ENCODE measurements at places on chromosomes 16 and 17.
A peak's percentile ranks its signal among the peaks of the same experiment; 100 is the strongest.

- ATAC-seq = no peak
These were observed 36.3 kb downstream of the GAS7 start for GRCh38 chr17:10162096-10162495.

GRCh38 chr16:86984343-86984742, 332.8 kb downstream of the C16orf95 start:
- no peak for ATAC-seq

GRCh38 chr16:10694306-10694705, 424 bp downstream of the TEKT5 start:
- peak; percentile 12 for ATAC-seq

DNA sequence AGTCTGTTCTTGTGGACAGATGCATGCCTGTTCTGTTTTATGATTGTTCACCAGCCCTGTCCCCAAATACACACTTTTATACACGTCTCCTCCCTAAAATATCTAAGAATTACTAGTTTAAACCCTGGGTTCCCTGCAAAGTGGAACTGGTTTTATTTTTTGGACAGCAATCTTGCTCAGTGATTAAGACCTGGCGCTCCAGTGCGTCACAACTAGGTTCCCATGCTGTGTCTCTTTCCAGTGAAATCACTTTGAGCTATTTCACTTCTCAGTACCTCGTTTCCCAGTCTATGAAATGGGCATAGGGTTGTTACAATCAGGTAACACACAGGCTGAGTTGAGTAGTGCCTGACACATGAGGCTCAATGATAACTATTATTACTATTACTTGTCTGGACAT, 1.1 kb downstream of the CEP20 start:
- ATAC-seq = no peak

DNA sequence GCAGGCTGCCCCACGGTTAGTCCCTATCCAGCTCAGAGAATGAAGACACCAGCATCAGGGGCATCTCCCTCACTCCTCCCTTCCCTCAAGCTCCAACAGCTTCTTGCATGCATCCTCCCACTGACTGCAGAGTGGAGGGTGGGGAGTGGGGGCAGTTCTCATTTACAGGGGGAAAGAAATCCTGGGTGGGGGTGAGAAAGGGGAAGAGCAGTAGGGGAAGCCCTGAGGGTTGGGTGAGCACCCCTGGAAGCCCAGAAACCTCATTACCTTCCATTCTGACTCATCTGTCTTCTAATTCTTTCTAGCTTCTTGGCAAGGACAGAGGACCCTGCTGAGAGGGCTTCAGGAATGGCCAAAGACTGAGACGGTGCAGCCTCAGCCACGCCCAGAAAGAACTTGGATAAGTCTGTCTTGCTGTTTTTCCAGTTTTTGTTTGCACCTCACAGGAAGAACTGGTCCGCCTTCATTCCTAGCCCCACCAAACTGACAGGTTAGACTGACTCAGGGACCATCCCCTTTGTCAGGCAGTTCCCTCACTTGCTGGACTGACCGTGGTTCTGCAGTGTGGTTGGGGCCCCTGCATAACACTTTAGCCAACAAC, 52.5 kb upstream of the WSB1 start:
- ATAC-seq = peak; percentile 80

- ATAC-seq = no peak
These were observed 18.4 kb downstream of the ESRP2 start for GRCh38 chr16:68217506-68217905.

DNA sequence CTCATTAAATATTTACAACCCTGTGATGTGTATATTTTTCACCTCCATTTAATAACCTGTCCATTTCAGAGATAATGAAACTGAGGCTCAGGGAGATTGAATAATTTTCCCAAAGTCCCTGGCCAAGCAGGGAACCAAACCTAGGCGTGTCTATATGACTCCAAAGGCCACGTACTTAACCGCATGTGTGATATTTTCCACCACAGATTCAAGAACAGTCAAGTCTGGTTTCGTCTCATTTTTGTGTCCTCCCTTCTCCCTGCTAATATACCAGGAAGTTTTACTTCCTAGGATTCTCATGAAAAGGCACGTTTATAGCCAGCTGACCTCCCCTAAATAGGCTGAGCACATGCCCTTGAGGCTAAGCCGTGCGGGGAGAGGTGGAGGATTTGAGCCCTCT, 15.3 kb downstream of the WFIKKN2 start:
- ATAC-seq = no peak

GRCh38 chr16:27564224-27564623, 14.3 kb downstream of the KATNIP start:
- no peak for ATAC-seq

DNA sequence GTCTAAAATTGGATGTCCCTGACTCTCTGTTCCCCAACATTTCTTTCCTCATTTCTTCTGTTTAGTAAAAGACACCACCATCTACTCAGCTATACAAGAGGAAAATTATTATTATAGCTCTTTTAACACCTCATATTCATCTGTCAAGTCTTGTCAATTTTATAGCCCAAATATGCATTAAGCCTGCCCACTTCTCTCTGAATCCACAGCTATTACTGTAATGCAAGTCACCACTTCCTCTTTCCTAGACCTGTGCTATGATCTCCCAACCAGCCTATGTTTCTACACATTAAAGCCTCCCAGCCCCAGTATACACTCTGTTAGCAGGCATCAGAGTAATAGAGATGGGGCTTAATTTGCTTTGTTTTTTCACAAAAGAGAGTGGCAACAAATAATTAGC, 252.9 kb downstream of the GRIN2A start:
- ATAC-seq = no peak

GRCh38 chr16:69619514-69619913, 53.7 kb downstream of the NFAT5 start:
- no peak for ATAC-seq

- no peak for ATAC-seq
These were observed 76.6 kb upstream of the CORO6 start for GRCh38 chr17:29699283-29699682.

- peak; percentile 5 for ATAC-seq
These were observed 33.9 kb downstream of the BAHCC1 start for GRCh38 chr17:81428948-81429774.

DNA sequence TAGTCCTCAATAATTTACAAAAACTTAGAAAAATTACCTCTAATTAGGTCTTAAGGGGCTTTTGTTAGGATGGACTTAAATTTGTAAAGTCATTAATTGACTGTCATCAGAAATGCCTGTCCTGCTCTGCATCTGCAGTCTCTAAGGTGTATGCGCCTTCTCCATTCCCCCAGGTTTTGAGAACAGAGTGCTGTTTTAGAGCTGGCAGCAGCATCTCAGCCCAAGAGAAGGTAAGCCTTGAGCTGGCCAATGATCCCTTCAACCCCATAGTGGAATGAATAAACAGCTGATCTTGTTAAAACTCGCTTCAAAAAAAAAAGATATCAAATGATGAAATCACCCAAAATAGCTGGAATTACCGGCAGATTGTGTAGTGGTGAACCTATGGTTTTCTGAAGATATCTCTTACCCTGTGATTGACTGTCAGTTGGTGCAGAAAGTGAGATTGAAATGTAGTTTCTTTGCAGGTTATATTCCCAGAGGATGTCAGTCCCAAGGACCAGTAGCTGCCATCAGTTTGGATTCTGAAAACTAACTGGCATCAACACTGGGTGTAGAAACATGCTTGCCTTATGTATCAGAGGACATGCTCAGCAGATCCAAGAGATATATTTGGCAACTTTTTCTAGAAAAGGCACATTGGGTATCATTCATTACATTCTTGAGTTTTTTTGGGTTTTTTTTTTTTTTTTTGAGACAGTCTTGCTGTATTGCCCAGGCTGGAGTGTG, 25.7 kb downstream of the TRPV2 start:
- ATAC-seq = no peak

DNA sequence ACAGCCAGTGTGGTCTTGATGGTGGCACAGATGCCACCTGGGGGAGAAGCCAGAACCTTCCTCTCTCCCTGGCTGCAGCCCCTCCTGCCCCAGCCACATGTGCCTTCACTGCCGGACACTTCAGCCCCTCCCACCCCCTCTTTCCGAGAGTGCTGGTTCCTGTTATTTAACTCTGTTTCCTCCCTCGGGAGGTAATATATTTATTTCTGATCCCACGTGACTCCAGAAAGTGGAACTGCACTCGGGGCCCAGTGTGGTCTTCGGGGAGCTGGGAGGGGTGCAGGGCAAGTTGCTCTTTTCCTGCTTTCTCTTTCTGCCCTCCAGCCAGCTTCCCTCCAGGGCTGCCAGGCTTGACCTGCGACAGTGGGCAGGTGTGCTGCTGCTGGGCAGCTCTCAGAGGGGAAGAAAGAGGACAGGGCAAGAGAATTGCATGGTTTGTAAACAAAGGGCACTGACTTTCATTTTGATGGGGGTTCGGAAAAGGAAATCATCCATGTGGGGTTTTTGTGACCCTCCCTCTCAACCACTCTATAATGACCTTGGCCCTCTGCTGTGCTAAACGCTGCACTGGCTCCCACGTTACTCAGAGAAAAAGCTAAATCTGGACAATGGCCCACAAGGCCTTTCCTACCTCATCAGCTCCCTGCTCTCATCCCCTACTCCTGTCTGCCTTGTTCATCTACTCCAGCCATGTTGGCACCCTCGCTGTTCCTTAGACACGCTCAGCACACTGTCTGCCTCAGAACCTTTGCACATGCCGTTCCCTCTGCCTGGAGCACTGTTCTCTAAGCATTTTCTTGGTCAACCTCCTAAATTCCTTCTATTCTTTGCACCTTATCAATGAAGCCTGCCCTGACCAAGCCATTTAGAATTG, 8.2 kb upstream of the CIITA start:
- ATAC-seq = peak; percentile 85

- ATAC-seq = peak; percentile 4
These were observed 5.6 kb downstream of the PLEKHG4 start for GRCh38 chr16:67284699-67285646.

- no peak for ATAC-seq
These were observed 299.8 kb upstream of the PSMD7 start for GRCh38 chr16:73996624-73997339.

- no peak for ATAC-seq
These were observed 71.3 kb downstream of the IRX5 start for GRCh38 chr16:55001931-55002330.

GRCh38 chr17:63136369-63137012, 170.5 kb downstream of the TANC2 start:
- no peak for ATAC-seq

GRCh38 chr17:46013502-46014165, 14.6 kb downstream of the STH start:
- no peak for ATAC-seq

GRCh38 chr16:28495795-28496749, 1.6 kb downstream of the APOBR start:
- ATAC-seq = no peak

GRCh38 chr17:8222380-8222629, 11.9 kb upstream of the AURKB start:
- ATAC-seq = peak; percentile 68

DNA sequence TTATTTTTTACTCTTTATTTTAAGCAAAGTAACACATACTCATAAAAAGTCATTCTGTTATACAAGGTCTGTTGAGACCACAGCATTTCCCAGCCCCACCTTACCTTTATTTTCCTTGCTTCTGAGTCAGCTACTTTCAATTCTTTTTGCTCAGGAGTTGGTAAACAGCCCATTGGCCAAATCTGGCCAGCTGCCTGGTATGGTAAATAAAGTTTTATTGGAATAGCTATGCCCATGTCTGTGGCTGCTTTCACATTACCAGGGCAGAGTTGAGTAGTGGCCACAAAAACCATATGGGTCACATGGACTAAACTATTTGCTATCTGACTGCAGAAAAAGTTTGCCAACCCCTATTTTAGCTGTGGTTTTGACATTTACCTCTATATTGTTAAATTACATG, 3.4 kb upstream of the NSRP1 start:
- peak; percentile 34 for ATAC-seq

DNA sequence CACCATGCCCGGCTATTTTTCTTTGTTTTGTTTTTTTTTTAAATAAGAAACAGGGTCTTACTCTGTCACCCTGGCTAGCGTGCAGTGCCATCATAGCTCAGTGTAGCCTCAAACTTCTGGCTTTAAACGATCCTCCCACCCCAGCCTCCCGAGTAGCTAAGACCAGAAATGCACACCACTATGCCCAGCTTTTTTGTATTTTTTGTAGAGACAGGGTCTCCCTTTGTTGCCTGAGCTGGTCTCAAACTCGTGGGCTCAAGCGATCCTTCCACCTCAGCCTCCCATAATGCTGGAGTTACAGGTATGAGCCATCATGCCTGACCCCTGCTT, 59.7 kb downstream of the WWP2 start:
- ATAC-seq = no peak

GRCh38 chr17:43559161-43559816, 13.1 kb upstream of the ETV4 start:
- no peak for ATAC-seq

GRCh38 chr16:71352466-71352865, 6.1 kb upstream of the CALB2 start:
- no peak for ATAC-seq

DNA sequence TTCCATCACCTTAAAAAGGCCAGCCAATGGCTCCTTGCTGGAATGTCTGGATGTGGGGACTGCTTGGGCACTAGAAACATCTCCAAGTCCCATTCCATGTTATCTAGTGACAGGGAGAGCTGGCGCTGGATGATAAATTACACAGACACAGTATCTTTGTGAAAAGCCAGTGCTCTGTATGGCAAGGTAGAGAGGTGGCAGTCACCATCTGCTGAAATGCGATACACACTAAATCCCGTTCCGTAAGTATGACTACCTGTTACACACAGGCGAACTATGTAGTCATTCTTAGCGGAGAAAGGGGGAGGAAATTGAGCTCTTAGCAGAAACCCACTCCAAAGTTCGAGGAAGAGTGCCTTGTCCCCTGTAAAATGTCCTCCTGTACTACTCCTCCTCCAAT, 81.0 kb upstream of the MYOCD start:
- ATAC-seq = no peak

- no peak for ATAC-seq
These were observed 10.3 kb downstream of the EPX start for GRCh38 chr17:58202859-58203258.

DNA sequence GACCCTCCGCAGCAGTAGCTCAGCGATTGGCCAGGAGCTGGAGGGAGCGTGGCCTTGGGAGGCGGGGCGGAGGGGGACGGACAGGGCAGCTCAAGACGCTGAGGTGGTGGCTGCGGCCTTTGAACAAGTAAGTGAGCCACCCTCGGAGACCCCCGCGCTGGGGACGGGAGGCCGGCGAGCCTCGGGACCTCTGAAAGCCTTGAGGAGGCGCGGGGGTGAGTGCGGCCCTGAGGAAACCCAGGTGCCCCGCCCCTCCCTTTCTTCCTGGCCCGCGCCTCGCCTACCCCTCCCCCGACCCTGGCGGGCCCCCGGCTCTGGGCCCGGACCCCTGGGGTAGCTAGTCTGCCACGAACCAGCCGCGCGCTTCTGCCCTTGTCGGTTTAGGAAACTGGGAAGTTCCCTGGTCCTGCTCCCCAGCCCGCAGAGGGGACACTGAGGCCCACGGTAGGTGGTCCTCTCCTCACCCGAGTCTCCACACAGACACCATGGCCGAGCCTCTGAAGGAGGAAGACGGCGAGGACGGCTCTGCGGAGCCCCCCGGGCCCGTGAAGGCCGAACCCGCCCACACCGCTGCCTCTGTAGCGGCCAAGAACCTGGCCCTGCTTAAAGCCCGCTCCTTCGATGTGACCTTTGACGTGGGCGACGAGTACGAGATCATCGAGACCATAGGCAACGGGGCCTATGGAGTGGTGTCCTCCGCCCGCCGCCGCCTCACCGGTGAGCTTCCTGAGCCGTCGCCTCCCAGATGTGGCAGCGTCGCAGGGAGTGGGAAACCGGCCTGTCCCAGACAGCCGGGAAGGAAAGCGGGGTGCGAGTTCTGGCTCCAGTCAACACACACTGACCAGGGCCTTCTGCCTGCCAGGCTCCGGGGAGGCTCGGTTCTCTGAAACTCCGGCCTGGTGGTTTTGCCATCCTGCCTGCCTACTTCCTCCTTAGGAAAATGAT, at the start of gene MAPK7:
TSS of gene MAPK7 (plus strand) at position 83 of the 945 bp plus-strand sequence. CDS start at position 486, 403 bp downstream.
- peak; percentile 32 for ATAC-seq

All from stimulated activated memory B cell treated with anti-CD40 and anti-IgM and Interleukin-4, amounts not matched to agents 10 μg/mL and 1 μg/mL and 100 μg/mL, for 72 hours (primary cell).